ENCODE measurements at places on chromosomes 16 and 17.

DNA sequence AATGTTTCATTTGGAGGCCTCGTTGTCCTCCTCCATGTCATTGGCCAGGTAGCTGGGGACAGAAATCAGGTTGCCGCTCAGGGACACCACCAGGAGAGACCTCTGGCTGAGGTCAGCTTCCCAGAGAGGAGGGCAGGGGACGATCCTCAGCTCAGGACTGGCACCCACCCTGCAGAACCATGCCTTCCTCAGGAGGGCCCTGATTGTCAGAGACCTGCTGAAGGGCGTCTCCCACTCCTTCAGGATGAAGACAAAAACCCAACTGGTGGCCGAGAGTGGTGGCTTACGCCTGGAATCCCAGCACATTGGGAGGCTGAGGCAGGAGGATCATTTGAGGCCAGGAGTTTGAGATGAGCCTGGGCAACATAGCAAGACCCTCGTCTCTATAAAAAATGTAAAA, 19.5 kb downstream of the PRR11 start:
- no peak for DNase-seq

DNA sequence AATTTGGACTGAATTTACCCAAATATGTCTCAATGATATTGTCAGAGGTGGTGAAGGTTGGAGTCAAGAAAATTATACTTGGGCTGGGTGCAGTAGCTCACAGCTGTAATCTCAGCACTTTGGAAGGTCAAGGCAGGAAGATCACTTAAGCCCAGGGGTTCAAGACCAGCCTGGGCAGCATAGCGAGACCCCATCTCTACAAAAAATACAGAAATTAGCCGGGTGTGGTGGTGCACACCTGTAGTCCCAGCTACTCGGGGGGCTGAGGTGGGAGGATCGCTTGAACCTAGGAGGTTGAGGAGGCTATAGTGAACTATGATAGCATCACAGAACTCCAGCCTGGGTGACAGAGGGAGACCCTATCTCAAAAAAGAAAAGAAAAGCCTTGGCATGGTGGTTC, 40.9 kb downstream of the LAT start:
- no peak for DNase-seq

GRCh38 chr17:46194393-46195216, 1.4 kb upstream of the KANSL1 start:
- no peak for DNase-seq

- no peak for DNase-seq
These were observed 16.6 kb downstream of the SOX8 start for GRCh38 chr16:998211-998610.

DNA sequence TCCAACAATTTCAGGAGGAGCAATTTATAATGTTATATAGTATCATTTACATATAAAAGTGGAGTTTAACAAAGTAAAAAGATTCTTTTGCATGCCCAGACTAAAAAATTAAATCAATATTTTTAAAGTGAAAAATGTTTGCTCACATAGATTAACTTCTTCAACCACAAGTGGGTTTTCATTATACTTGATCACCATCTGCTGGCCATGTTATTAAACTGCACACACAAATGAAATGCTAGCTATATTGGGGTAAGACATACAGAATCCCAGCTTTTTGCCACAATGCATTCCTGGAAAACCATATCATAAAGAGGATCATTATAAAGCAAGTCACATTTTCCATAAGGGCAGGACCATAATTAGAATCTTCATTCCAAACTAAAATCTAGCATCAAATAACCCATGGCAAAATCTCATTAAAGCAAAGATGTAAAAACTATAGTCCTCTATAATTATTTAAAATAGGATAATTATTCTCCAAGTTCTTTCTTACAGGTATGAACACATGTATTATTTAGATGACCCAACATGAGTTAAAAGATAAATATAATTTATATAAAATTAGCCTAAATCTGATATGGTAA, 26.3 kb downstream of the CEP112 start:
- DNase-seq = no peak

GRCh38 chr17:64547319-64547718, 40.5 kb downstream of the CEP95 start:
- DNase-seq = no peak

- DNase-seq = no peak
These were observed 13.2 kb upstream of the RGS9 start for GRCh38 chr17:65123757-65124675.

GRCh38 chr17:82561429-82562035, 42.0 kb downstream of the FOXK2 start:
- DNase-seq = no peak

DNA sequence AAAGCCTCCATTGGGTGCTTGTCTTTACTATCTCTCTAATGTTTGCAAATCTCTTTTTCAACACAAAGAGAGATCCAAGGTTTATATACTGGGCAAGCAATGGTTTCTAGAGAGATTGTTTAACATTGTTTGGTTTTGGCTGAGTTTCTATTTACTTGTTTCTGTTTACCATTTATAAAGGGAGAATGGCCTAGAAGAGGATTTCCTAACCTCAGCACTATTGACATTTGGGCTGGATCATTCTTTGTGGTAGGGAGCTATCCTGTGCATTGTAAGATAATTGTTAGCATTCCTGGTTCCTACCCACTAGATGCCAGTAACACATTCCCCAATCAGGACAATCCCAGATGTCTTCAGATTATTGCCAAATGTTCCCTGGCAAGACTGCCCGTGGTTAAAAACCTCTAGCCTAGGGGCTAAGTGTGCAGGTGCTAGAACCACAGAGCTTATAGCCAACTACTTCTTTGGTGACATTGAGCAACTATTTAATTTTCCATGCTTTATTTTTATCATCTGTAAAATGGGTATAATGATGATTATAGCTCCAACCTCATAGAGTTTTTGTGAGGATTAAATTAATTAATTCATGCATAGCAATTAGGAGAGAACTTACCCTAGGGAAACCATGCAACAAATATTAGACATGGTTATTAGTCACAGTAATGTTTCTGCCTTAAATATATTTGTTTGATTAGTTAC, 413.9 kb upstream of the MAF start:
- no peak for DNase-seq

DNA sequence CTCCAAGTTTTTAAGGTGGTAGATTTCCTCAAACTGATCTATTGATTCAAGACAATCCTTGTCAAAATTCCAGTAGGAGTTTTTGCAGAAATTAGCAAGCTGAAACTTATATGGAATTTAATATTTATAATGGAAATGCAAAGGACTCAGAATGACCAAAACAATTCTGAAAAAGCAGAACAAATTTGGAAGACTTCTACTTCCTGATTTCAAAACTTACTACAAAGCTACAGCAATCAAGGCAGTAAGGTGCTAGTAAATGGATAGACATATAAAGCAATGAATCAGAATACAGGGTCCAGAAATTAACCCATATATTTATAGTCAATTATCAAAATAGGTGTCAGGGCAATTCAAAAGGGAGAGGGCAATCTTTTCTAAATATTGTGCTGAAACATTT, 11.8 kb upstream of the IL21R start:
- no peak for DNase-seq

GRCh38 chr16:28937222-28937876, 5.6 kb downstream of the CD19 start:
- no peak for DNase-seq

DNA sequence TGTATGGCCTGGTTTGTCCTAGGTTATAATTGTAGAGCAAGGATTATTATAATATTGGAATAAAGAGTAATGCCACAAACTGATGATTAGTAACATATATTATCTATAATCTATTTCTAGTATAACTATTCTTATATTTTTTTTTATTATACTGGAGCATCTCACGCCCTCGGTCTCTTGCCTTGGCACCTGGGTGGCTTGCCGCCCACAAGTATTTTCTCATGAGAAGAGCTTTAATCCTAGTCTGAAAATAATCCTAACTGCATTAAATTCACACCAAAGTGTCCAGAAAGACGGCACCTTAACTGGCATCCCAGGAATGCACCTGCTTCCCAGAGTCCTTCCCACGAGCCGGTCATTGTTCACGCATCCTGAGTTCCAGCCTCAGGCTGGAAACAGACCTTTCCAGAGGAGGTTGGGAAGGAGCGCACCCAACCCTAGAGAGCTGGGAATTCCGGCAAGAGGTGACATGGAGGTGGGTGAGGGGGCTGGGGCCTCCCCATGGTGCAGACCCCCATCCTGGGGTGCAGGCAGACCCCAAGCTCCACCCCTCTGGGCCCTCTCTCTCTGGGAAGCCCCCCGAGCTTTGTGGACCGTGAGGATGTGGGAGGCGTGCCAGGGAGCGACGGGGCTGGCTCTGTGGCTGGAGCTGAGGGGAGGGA, 15.9 kb downstream of the CHMP1A start:
- no peak for DNase-seq

DNA sequence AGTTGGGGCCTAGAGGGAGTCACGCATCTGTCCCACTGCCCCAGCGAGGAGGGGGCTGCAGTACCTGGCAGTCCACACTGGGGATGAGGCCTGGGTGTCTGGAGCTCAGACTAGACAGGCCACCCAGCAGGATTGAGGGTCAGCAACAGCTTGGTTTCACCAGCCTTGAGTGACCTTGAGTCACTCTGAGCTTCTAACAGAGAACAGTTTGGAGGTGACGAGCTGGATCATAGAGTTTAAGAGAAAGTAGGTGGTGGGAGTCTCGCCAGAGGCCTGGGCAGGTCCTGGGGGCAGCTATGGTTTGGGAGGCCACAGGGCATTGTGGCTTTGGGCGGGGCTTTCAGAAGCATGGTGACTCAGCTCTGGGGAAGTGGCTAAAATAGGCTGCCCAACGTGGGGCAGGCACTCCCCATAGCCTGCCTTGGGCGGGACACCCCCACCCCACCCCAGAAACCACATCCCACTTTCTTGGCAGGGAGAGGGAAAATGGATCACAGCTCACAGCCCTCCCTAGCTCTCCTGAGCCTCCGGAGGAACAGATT, 20.5 kb downstream of the CDC42EP4 start:
- DNase-seq = peak; percentile 77

GRCh38 chr17:74443516-74444296, 11.8 kb downstream of the GPRC5C start:
- DNase-seq = no peak

DNA sequence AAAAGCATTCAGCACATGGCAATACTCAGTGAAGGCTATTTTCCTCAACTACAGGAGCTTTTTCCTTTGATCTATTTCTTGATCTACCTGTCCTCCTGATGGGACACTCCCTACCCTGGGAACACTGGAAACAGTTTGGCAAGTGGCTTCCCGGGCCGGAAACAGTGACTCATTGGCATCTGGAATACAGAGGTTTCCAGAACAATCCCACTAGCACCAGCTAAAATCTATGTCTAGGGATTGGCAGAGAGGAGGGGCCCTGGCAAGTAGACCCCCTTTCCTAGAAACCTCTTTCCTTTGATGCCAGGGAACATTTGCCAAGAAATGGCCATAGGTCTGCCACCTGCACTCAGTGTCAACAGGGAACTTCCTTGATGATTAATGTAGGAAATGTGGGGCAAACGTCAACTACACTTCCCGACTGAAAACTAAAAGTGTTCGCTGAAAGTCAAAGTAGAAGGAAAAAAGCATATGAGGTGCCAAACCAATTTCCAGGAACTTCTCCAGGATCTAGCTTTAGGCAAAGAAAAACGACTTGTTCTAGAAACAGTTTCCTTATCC, 30.4 kb upstream of the FBXW10B start:
- DNase-seq = peak; percentile 50

Data from right hindlimb (tissue), 1 donor.